ENCODE measurements at places on chromosomes 1 and 21. TPM values are rescaled to one million over a fixed set of nuclear protein-coding genes. Genes with fewer than 3 reads are reported as not detected.

The FMO2 gene
- not detected for total RNA-seq

GRCh38 chr1:65832296-65832695 lies 39.6 kb downstream of the PDE4B start:
- DNase-seq, result no peak
- H3K4me1 ChIP-seq, result peaks cover 13% of the 10 kb centered on the region
- H3K4me3 ChIP-seq, result no peak overlapping the region
- peaks cover 30% of the 10 kb centered on the region for H3K27me3 ChIP-seq

The GPR137B gene
- total RNA-seq, result 5.8 TPM

The CROCC gene
- total RNA-seq, result 37.3 TPM

- H3K4me1 ChIP-seq, result no peaks in the 10 kb centered on the region
- H3K4me3 ChIP-seq, result no peak overlapping the region
- no peaks in the 10 kb centered on the region for H3K36me3 ChIP-seq
- H3K27ac ChIP-seq, result no peak overlapping the region
These were observed 87.5 kb downstream of the DDX20 start for GRCh38 chr1:111843177-111843576.
